ENCODE measurements at places on chromosomes 4 and X. TPM values are rescaled to one million over a fixed set of nuclear protein-coding genes. Genes with fewer than 3 reads are reported as not detected.

KLHL34 gene
- not detected for total RNA-seq

TRIM75 gene
- total RNA-seq, result not detected

TRIM61 gene
- total RNA-seq, result not detected

APELA gene
- not detected for total RNA-seq

RHOH gene
- total RNA-seq, result 0.23 TPM

BTC gene
- total RNA-seq, result 1.3 TPM

NPFFR2 gene
- not detected for total RNA-seq

AADAT gene
- 9.1 TPM for total RNA-seq

SSX2 gene
- total RNA-seq, result not detected

PRR32 gene
- total RNA-seq, result not detected

MTCP1 gene
- total RNA-seq, result 25.1 TPM

PHOX2B gene
- not detected for total RNA-seq

BST1 gene
- 17.0 TPM for total RNA-seq

AASDH gene
- total RNA-seq, result 3.6 TPM

GAGE1 gene
- total RNA-seq, result not detected

FGFR3 gene
- 2.3 TPM for total RNA-seq

CSAG3 gene
- total RNA-seq, result not detected

DGKK gene
- total RNA-seq, result not detected

HOPX gene
- total RNA-seq, result not detected

RAB41 gene
- not detected for total RNA-seq

EPGN gene
- total RNA-seq, result not detected

CXCL5 gene
- total RNA-seq, result 56.4 TPM

KLF8 gene
- total RNA-seq, result not detected

GAGE13 gene
- total RNA-seq, result not detected

TLL1 gene
- total RNA-seq, result 0.45 TPM

CSTF2 gene
- 32.2 TPM for total RNA-seq

SYNPO2 gene
- total RNA-seq, result 1.0 TPM

PPARGC1A gene
- total RNA-seq, result not detected

NHSL2 gene
- 0.42 TPM for total RNA-seq

SUPT20HL1 gene
- total RNA-seq, result not detected

G6PD gene
- total RNA-seq, result 1,560 TPM

TCEAL2 gene
- not detected for total RNA-seq

DMRTC1 gene
- total RNA-seq, result not detected

GIMD1 gene
- total RNA-seq, result not detected

CLIC2 gene
- 0.20 TPM for total RNA-seq

SPANXN4 gene
- total RNA-seq, result not detected

MAGEA4 gene
- not detected for total RNA-seq

UGT2B15 gene
- total RNA-seq, result not detected

DDX53 gene
- total RNA-seq, result not detected

KLHL4 gene
- 4.9 TPM for total RNA-seq

CHM gene
- total RNA-seq, result 8.8 TPM

CFAP299 gene
- not detected for total RNA-seq

DCAF8L2 gene
- total RNA-seq, result not detected

Data from A549 treated with ZK216348 at 1 μM for 4 hours (cell line).